ENCODE measurements at places on chromosomes 6 and 20. TPM values are rescaled to one million over a fixed set of nuclear protein-coding genes. Genes with fewer than 3 reads are reported as not detected.

- no peak for DNase-seq
Measured at GRCh38 chr20:36775826-36776225, 2.3 kb upstream of the DSN1 start.

The WFDC10B gene
- total RNA-seq: not detected

DNA sequence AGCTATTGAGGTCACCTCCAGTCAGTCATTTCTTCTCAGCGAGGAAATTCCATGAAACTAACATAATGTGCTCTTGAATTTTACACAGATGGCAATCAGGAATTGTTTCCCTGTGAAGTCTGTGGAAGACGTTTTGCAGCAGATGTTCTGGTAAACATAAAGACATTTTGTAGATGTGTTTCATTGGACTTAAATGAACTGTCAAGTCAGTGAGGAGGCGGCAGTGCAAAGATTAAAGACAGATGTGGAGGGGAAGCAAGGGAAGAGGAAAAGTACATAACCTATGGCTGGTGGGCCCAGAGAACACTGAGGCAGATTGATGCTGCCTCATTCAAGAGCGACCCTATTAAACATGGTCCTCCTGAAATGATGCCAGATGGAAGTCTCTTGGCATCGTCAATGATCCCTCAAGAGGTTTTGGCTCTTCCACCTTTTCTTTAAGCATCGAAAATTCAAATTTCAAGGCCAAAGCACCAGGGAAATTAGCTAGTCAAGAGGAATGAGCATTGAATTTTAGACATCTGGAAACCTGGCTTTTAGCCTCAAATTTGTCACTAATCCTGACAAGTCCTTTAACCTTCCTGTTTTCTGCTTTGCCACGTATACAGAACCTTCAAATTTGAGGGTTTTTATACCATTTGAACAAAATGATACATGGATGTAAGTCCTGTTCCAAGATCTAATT, 20.1 kb downstream of the ZC2HC1B start:
- no peak for DNase-seq

DNA sequence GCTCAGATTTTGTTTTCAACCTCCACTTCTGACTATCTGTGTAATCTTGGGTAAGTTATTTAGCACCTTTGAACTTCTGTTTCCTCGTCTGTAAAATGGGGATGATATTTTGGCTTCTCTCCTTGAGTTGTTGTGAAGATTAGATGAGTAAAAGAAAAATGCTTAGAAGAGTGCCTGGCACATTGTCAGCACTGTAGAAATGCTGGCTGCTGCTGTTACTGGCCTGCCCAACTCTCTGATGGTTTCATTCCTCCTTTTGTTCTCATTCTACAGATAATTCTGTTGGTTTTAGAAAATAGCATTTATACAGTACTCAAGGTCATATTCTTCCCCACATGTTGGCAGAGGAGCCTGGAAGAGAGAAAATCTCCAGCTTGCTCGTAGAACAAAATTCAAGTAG, 547.2 kb upstream of the JAG1 start:
- DNase-seq: no peak

DNA sequence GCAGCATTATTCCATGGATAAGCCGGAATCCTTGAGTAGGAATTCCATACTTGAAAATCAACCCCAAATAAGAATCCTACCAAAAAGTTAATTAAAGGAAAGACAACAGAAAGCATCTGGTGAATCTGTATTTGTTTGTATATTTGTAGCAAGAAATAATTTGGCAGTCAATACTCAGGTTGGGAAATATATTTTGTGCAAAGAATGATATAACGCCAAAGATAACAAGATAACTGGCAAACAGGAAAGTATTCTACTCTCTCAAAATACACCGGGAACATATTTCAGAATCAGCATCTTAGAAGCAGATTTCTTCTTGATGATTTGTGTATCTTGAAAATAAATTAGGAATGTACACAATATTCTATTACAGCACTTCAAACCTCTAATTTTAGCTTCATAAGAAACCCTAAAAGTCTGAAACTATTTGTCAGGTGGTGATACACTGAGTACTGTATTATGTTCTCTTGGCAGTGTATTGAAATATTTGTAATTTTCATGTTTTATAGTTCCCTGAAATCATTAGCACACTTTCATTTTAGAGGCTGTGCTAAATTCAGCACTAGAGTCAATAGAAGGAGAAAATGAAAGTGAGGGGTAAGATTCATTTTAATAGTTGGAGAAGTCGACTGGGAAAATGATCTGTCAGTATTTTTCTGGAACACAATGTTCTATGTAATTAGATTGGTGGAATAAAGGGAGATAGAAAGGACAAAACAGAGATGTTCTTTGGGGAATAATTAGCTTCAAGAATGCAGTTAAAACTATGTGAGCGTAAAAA, 879.7 kb upstream of the GJE1 start:
- peak; percentile 44 for DNase-seq

GRCh38 chr20:1005452-1006027, 3.4 kb upstream of the RSPO4 start:
- no peak for DNase-seq

- DNase-seq: no peak
Measured at GRCh38 chr6:17984812-17985670, 2.4 kb downstream of the KIF13A start.

- no peak for DNase-seq
Measured at GRCh38 chr20:32562495-32562911, 22.6 kb downstream of the NOL4L start.

- DNase-seq: no peak
Measured at GRCh38 chr6:134741200-134741536, 208.7 kb downstream of the ALDH8A1 start.

The RUNX2 gene
- total RNA-seq: 2.8 TPM

The CLDN20 gene
- total RNA-seq: not detected

The SAPCD1 gene
- 9.5 TPM for total RNA-seq

The CENPW gene
- total RNA-seq: 3.7 TPM

DNA sequence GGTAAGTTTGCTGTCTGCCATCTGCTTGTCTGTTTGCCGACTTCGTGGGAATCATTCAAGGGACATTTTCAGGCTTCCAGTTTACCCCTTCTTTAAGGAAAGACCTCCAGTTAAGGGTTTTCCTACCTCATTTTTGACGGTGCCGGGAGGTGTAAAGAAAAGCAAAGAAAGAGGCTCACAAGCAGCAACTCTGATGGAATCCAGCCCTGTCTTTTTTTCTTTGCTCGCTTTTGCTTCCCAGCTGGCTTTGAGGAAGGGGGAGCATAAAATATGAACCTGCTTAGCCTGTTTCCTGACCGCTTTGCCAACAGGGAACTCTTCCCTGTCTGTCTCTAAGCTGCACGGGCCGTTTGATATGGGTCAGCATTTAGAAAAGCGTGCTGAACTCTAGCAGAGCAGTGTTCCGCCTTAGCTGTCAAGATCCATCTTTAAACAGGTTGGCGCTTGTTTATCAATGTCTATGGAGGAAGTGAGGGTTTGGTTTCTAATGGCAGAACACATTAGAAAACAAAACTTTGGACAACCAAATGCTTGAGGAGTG, 13.8 kb downstream of the SYTL3 start:
- no peak for DNase-seq

The C6orf163 gene
- total RNA-seq: 6.5 TPM

GRCh38 chr6:165227644-165228329, 81.6 kb downstream of the C6orf118 start:
- DNase-seq: no peak

Data from spinal cord (tissue), 10 donors.